NCI-H460 (cell line): ENCODE measurements at places on chromosomes 7 and 10. TPM values are rescaled to one million over a fixed set of nuclear protein-coding genes. Genes with fewer than 3 reads are reported as not detected.

Gene AOC1
- total RNA-seq = not detected in 2 replicates

Gene STEAP1
- 3.6 and 3.8 TPM in 2 replicates for total RNA-seq

Gene DNAH11
- total RNA-seq = 0.22 and 0.40 TPM in 2 replicates

Gene MBL2
- not detected in 2 replicates for total RNA-seq

Gene IL6
- 207 and 227 TPM in 2 replicates for total RNA-seq

Gene TCAF1
- total RNA-seq = 37.4 and 38.1 TPM in 2 replicates

Gene TUBAL3
- total RNA-seq = 1.6 and 1.9 TPM in 2 replicates

- no peak for DNase-seq
Measured at GRCh38 chr10:54441275-54441674, 359.8 kb downstream of the PCDH15 start.

GRCh38 chr10:9860045-9860444 is 1157.6 kb upstream of the CELF2 start:
- DNase-seq = no peak

DNA sequence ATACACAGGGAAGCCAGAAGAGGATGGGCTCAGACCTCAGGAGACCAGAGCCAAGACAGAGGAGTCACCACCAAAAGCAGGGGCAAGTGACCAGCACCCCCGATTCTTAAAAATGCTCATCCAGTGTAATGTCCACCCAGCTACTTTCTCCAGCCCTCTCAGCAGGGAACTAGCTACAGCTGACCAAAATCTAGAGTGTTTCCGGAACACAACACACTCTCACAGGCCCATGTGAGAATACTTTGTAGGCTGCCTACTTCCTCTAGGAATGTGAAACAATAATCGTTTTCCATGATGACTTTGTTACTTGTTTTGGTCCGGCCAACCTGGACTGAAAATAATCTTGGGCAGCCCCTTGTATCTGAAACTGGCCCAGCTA is 14.5 kb downstream of the PSAP start:
- no peak for DNase-seq
